Neuronal stem cell (in vitro differentiated cells): ENCODE measurements at places on chromosomes 7 and 10.

DNA sequence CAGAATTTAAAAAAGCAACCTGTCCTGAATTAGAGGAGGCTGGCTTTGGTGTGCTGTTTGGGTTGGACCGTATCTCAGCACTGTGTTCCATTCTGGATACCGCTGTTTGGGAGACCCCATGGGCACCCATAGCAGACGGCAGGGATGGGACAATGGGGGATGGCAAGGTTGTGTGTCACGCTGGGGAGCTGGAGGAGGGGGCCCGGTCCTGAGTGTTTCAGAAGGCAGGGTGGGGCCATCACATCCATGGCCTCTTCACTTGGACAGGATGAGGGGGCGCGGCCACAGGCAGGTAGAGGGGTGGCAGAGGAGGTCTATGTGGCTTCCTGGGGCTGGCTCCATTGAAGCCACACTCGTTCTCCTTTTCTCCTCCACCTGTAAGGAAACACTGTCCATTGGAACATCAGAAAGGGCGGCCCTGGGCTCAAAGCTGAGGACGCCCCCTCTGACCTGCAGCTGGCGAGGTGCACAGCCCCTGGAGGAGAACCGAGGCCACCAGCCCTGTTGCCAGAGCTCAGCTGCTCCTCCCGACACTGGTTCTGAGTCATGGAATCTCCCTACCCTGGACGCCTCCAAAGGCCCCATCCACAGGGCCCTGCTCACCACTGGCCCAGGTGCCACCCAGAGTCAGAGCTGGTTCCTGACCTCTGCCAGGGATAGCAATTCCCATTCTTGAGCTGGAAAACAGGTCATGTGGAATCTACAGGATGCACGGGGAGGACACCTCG, 587.3 kb downstream of the DNAJB6 start:
- DNase-seq, result no peak

- DNase-seq, result no peak
Measured at GRCh38 chr10:70778267-70778924, 6.8 kb downstream of the TBATA start.

DNA sequence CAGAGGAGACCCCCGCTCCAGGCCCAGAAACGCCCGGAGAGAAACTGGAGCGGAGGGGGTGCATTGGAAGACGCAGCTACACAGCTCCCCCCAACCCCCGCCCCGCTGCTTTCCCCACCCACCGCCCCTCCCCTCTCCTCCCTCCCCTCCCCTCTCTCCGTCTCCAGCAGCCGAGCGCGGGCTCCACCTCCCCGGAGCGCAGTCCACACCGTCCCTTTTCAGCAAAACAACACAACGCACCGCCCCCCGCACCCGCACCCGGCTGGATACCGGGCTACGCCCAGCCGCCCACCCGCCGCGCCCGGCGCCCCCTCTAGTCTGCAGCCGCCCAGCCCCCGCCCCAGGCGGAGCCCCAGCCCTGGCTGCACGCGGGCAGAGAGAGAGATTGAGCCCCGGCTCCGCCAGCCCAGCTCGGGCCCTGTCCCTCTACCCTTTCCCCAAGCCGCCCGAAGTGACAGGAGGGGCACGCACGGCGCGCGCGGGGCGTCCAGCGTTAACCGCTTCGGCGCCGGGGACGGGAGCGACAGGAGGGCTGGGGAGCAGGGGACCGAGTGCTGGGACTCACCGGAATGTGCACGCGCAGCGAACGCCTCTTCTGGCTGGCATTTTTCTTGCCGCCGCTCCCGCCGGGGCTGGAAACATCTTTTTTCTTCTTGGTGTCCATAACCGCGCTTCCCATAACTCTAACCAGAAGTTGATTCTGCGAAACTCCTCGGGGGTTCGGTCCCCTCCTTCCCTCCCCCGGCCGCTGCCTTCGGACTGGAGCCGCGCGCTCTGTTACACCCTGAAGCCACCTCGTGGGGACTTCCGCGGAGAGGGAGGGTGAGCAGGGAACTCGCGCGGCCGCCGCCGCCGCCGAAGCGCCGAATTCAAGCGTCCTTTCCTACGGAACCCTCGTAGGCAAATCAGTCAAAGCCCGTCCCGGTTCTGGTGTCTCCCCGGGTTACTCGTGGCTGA, 695 bp downstream of the PRKAG2 start:
- DNase-seq, result peak; percentile 67

DNA sequence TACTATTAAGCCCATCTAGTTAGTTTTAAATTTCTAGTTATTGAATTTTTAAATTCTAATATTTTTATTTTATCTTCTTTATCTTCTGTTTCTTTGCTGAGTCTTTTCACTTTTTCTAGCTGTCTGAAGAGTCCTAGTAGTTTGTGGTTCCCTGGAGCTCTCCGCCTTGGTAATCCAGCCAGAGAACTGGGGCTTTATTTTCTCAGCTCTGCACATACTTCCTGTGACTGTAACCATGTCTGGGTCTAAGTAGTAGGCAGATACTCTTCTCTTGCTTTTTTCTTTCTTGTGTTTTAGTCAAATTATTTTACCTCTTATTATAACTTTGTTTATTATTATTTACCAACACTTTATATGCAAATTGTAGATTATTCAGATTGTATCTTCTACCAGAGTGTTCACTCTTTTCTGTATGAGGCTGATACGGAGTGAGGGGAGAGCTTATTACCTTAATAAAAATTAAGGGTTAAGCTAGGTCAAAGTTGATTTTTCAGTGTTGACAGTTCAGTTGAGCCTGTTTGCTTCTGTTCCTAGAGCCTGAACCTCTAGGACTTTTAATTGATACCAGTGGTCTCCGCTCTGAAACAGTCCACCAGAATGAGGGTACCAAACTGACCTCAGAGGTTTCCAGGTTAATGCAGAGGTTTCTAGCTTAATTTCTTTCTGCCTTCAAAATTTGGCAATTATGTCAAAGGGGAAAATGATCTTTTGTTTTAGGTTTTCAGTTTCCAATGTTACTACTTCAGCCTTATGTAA, 155.4 kb downstream of the ADK start:
- DNase-seq, result no peak

GRCh38 chr10:48428896-48429295, 122.4 kb downstream of the MAPK8 start:
- no peak for DNase-seq

- peak; percentile 21 for DNase-seq
Measured at GRCh38 chr7:3089493-3089892, 45.8 kb upstream of the CARD11 start.

- DNase-seq, result no peak
Measured at GRCh38 chr10:101832325-101832771, 11.3 kb downstream of the KCNIP2 start.

DNA sequence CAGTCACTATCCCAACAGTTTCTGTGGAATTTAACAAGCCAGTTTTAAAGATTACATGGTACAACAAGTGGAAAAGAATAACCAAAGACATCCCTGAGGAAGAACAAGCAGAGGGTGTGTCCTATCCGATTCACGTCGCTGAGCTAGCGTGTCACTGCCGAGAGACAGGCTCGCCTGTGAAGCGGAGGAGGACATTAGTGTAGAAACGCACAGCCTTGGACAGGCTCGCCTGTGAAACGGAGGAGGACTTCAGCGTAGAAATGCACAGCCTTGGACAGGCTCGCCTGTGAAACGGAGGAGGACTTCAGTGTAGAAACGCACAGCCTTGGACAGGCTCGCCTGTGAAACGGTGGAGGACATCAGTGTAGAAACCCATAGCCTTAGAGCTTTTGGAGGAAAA, 52.7 kb upstream of the INPP5A start:
- DNase-seq, result no peak

DNA sequence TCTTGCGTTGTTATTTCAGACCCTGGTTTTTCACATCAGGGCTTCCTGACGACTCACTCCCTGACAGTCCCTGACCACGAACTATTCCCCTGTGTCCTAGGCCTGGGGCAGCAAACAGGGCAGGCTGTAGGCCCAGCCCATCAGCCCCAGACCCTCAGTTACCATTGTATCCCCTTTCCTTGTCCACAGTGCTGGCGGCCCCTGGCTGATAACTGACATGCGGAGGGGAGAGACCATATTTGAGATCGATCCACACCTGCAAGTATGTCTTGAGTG, 50.5 kb upstream of the TRIM8 start:
- DNase-seq, result no peak

DNA sequence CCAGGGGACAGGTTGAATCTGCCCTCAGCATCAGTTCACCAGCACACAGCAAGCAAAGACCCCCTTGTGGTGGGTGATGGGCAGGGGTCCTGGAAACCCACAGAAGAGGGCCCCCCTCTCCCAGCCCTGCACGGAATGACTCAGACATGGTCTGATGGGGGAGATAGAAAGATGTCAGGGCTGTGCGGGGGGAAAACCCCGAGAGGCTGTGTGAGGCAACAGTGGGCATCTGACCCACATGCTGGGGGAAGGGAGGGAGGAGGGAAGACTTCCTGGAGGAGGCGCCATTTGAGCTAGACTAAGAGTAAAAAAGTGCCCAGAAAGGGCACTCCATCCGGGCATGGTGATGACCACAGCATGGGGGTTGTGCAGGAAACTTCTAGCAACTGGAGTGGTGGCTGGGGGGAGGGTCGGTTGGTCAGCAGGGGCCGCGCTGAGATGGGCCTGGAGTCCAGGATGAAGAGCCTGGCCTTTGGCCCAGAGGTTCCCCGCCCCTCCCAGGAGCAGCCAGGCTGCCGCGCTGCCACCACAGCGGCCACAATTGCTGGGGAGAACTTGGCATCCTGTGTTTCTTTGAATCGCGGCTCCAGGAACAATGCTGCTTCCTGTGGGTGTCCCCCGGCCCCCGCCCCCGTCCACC, 2.5 kb downstream of the LFNG start:
- no peak for DNase-seq

DNA sequence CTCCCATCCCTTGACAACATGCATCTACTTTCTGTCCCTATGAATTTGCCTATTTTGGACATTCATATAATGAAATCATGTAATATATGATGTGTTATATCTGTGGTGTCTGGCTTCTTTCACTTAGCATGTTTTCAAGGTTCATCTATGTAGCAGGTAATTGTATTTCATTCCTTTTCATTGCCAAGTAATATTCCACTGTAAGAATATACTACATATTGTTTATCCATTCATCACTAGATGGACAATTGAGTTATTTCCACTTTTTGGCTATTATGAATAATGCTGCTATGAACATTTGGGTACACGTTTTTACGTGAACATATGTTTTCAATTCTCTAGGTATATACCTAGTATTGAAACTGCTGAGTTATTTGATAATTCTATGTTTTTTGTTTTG, 238.2 kb downstream of the PTEN start:
- no peak for DNase-seq

GRCh38 chr7:6705959-6706665, 635 bp downstream of the ZNF12 start:
- no peak for DNase-seq

- DNase-seq, result no peak
Measured at GRCh38 chr7:49580761-49581160, 192.7 kb upstream of the VWC2 start.

DNA sequence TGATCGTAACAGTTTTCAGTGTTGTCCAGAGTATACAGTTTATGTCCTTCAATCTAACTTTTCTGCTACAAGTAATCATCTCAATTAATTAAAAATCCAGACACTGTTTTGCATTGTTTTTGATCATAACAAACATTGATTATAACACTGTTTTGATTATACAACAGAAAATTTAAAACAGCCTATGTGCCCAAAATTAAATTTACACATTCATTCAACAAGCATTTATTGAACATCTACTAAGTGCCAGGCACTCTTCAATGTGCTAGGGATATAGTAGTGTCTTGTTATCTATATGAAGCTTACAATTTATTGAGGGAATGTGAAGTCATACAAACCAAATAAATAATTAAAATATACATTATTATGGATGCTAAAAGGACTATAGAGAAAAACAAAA, 10.6 kb downstream of the ELAPOR2 start:
- no peak for DNase-seq

DNA sequence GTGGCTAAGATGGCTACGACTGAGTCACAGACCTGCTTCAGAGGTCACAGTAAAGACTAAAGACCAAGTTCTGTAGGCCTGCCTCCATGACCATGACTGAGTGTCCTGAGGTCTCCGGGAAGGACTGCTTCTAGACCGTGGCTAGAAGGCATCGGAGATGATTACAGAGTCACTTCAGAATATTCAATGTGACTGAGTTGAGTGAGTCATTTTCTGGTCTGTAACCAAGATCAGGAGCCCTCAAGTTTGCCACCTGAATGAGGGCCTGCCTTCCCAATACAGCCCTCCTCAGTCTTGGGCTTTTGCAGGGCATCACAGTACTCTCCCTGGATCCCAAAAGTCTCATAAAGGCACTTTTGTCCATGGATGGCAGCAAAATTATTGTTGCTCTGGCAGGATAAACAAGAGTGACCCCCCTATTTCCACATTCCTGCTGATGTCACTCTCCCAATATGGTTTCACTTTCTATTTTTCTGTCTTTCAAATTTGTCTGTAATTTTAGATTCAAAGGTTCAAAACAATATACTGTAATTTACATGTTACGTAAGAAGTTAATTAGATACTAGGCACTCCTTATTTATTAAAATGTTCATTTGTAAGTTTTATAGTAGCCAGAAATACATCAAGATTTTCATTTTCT, 47.7 kb upstream of the ZNF92 start:
- DNase-seq, result no peak

- no peak for DNase-seq
Measured at GRCh38 chr7:152751449-152752141, 8.0 kb upstream of the ACTR3B start.

DNA sequence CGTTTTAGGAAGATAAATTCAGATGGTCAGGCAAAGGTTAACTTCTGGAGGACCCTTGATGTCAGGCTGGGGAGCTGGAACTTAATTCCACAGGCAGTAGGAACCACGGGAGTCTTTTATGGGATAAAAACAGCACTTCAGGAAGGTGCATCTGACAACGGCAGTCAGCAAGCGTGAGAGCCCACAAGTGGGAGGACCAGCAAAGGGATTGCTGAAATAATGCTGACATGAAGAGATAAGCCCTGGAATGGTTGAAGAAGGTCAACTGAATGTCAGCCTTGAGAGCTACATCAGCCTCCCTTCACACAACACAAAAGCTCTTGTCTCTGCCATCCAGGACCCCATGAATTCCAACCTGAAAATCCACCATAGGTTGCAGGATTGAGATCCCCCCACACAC, 138.8 kb downstream of the SORCS1 start:
- no peak for DNase-seq

- DNase-seq, result no peak
Measured at GRCh38 chr7:16040346-16040745, 353.9 kb upstream of the MEOX2 start.

- DNase-seq, result no peak
Measured at GRCh38 chr7:30932562-30932961, 20.9 kb downstream of the AQP1 start.

- DNase-seq, result no peak
Measured at GRCh38 chr7:156666368-156667109, 26.0 kb downstream of the RNF32 start.

- DNase-seq, result no peak
Measured at GRCh38 chr7:14861456-14861855, 41.1 kb downstream of the DGKB start.
